ENCODE measurements at places on chromosomes 2 and 18.
A peak's percentile ranks its signal among the peaks of the same experiment; 100 is the strongest.

- no peak for DNase-seq
Observed at GRCh38 chr2:234705108-234705507, 208.2 kb upstream of the ARL4C start.

DNA sequence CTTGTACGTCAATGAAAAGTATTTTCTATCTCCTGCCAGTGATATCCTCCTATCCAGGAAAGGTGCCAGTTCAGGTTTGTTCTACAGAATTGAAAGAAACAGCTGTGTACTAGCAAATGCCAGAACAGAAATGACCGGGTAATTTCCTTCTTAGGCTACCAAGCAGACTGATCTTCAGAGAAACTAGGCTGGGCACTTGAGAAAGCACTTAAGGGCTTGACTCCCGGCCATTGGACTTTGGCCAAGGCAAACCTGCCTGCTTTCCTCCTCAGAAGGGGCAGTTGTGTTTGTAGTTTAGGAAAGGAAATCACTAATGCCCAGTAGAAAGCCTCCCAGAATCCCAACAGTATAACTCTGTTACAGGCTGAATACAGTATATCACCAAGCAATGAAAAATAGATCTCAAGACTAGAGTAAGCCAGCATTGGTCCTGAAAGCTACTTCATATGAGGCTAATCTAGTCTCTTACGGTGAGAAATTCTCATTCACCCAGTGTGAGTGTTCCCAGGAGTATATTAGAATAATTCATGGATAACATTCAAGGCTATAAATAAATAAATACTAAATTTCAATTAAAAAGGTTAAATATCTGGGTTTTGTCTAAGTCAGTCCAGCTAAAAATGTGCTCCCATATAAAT, 43.0 kb upstream of the COL5A2 start:
- DNase-seq, result no peak

DNA sequence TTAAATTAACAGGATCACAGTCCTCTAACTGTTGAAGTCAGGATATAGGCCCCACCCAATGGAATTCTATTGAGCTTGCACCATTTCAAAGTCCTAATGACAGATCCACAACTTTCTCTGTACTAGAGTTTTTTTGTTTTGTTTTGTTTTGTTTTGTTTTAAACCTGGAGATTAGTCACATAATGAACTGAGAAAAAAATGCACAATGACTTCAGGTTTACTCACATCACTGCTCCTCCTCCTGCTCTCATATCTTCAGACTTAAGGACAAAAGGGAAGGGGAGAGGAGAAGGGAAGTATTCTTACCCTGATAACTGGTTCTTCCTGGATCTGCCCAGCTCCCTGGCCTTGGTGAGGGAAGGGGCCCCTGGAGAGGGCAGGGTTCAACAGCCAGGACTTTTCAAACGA, 208.2 kb upstream of the EPHA4 start:
- no peak for DNase-seq

DNA sequence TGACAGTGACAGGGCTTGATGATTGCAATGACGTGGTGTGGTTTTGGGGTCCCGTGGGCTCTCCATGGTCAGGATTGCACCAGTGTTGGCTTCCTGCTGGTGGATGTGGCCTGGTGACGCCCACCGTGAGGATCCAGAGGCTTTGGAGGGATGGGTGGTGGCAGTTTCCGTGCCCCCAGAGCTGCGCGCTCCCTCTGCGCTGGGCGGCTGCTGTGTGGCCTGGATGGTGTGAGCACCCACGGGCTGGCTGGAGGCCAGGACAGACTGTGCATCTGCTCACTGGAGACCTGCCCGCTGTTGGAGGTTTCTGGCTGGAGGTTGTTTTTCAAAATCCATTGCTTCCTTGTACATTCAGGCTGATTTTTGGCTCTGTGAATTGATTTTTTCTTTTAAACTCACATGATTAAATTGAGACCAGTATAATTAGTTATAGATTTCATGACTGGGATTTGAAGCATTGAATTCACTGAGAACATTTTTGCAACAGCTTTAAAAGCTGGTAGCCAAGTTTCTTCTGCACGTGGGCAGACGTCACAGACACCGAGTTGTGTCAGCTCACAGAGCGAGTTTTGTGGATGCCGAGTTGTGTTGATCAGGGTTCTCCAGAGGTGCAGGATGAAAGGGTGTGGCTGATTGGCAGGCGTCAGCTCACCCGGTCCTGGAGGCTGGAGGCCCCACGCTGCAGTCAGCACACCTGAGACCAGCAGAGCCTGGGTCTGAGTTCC, 72.7 kb downstream of the KCNG2 start:
- no peak for DNase-seq

DNA sequence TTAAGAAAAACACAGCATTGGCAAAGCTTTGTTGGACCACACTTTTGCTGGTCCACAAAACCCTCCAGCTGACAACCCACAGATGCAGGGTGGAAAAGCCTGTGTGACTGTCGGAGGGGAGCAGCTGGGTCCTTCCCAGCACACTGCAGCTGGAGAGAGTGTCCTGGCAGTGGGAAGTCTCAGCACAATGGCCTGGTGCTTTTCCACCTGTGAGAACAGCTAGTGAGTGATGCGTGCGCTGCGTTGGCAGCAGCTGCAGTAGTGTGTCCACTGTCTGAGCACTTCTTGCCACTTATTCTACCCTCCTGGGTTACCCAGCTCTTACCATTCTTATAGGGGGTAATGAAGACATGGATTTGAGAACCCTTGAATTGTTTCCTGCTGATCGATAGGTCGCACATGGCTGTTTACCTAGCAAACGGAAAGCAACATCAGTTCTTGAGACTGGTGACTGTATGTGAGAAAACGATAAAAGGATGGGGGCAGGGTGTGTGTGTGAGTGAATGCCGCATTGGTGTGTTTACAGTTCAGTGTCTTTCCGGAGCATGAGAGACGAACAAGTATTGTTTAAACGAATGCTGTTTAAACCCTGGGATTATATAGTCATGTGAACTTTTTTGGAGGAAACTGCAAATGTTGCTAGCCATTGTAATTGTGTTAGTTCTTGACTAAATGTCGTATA, 69.7 kb downstream of the LYPD6 start:
- no peak for DNase-seq

DNA sequence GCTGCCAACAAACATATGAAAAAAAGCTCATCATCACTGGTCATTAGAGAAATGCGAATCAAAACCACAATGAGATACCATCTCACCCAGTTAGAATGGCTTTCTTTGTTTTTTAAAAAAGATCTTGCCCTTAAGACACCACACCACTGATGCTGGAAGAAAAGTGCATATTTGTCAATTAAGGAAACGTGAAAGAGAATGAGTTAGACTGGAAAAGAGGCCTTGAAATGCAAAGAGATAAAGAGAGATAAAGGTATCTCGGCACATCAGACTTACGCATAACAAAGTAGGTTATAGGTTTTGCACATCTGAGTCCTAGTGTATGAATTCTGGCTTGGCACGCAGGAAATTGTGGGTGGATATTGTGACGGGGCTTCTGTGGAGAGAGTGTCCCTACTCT, 149.5 kb downstream of the MTX2 start:
- no peak for DNase-seq

DNA sequence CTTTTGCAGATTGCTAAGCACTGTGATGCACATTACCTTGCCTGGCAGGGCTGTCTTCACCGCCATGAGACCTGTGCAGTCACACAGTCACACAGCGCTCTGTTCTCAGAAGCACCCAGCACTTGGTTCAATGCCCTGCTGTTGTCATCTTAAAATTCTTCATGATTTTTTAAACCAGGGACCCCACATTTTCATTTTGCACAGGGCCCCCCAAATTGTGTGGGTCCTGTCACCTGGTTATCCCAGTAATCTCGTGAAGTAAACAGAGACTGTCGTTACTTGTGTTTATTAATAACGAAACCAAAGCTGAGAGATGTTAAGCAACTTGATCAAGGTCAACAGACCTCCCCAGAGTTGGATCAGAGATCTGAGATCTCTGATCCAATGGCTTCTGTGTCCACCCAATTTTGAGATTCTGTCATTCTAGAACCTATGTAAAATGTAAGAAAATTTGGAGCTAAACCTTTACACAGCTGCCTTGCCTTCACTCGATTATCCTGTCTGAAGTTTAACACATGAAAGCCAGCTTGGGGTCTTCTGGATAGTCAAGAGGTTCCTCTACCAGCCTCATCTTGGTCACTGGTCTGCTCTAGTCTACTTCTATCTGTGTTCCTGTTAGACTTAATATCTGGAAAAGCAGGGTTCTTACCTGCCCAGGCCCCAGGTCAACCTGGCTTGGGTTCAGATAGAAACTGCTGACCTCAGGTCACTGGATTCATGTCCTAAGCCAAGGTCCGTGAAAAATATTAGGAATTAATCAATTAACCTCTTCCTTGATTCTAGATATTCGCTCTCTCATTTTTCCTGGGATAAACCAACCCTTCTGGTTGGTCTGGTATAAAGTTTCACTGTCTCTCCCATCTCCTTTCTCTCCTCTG, 13.7 kb upstream of the TTC39C start:
- DNase-seq, result no peak

GRCh38 chr2:233251306-233252116, at the start of gene ATG16L1:
Gene ATG16L1 (plus strand): TSS chr2:233251673. CDS start chr2:233251828, 155 bp downstream.
- peak; percentile 91 for DNase-seq

GRCh38 chr2:239748811-239749210, 276.3 kb downstream of the NDUFA10 start:
- DNase-seq, result no peak

GRCh38 chr2:238920601-238921001, 72.7 kb downstream of the TWIST2 start:
- DNase-seq, result no peak

DNA sequence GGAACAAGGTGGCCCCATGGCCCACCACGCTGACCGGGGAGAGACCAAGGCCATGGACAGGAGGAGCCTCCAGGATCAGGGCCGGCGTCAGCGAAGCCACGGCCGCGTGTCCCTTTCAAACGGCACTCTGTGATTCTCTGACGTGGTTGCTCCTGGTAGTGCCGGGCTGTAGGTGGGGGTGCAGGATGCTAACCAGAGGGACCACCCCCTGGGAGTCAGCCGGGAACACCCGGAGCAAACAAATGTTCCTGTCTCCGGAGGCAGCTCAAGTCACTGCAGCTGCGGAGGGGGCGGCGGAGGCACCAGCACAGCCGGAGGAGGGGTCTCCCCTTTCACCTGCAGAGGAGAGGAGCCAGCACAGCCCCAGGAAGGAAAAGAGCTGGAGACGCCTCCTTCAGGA, 750.6 kb upstream of the SALL3 start:
- DNase-seq, result no peak

GRCh38 chr18:29034113-29034856, 857.4 kb upstream of the CDH2 start:
- DNase-seq, result no peak

- DNase-seq, result no peak
Observed at GRCh38 chr2:38778687-38779082, 675 bp downstream of the GEMIN6 start.

- DNase-seq, result peak; percentile 52
Observed at GRCh38 chr18:8962855-8963635, 139.5 kb upstream of the NDUFV2 start.

GRCh38 chr2:215917953-215918620, 95.3 kb downstream of the MREG start:
- no peak for DNase-seq

- no peak for DNase-seq
Observed at GRCh38 chr2:209277444-209277843, 146.4 kb upstream of the MAP2 start.

- no peak for DNase-seq
Observed at GRCh38 chr2:191907091-191907490, 60.2 kb upstream of the CAVIN2 start.

DNA sequence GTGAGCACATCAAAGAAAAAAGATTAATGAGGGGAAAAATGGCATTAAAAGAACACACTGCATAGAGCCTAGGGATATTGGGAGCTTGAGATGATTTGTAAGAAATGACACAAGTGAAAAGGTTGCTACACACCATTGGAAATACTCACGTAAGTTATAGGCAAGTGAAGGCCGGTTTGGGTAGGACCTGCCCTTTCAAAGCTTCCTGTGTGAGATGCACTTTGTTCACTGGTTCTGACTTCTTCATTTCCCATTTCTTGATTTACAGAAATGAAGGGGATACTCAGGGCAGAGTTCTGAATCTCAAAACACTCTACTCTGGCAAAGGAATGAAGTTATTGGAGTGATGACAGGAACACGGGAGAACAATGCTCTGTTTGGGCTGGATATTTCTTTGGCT, at the start of gene IL18RAP:
Gene IL18RAP, plus strand, starts transcription at position 251 of the 400 bp plus-strand sequence. Its CDS starts 118 bp downstream, at position 369.
- DNase-seq, result no peak

DNA sequence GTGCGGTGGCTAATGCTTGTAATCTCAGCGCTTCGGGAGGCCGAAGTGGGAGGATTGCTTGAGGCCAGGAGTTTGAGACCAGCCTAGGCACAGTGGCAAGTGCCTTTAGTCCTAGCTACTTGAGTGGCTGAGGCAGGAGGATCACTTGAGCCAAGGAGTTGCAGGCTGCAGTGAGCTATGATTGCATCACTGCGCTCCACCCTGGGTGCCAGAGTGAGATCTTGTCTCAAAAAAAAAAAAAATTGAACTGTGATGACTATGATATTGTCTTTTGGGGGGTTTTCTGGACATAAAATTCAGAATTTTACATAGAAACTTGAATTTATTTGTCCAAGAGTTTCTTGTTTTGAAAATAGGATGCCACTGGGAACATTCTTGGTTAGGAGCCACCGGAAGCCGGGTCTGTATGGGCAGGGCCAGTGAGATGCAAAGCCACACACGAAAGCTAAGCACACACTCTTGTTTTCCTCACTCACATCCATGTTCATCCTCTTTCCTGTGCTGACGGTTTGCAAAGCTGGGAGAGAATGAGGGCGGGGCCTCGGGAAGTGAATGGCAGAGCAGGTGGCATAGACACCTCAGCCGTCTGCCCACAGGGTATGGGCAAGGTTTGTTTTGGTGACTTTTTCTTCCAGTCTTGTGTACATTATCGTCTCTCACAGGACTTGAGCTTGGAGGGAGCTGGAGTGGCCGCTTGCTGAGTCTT, 12.6 kb downstream of the AGAP1 start:
- DNase-seq, result no peak

GRCh38 chr2:22692746-22693145, 692.2 kb upstream of the KLHL29 start:
- no peak for DNase-seq

- DNase-seq, result no peak
Observed at GRCh38 chr2:231917280-231918066, 8.7 kb downstream of the NPPC start.

GRCh38 chr2:189095101-189095500, 84.5 kb downstream of the COL5A2 start:
- DNase-seq, result no peak

DNA sequence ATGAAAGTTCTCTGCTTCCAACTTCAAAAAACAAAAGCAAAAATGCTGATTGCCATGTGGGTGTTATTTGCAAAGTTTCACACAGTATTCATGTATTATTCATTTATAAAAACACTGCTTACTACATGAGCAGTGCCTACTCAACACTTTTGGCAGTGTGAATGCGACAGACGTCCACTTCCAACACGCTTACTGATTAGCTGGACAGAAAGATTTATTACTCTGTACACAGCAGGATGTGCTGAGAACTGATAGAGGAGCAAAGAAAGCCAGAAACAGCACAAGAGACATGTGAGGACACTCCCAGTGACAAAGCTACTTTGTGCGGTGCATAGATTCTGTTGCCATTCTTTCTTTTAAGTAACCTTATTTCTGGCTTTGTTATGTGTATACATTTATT, 258.8 kb downstream of the DLGAP1 start:
- DNase-seq, result no peak

- no peak for DNase-seq
Observed at GRCh38 chr18:7382328-7383001, 151.6 kb downstream of the LRRC30 start.

Data from SK-N-DZ (cell line).